Airway epithelial cell (primary cell): ENCODE measurements at places on chromosomes 5 and 9. TPM values are rescaled to one million over a fixed set of nuclear protein-coding genes. Genes with fewer than 3 reads are reported as not detected.

Gene GFI1B
- total RNA-seq = not detected in 2 replicates

Gene SLC6A18
- total RNA-seq = not detected in 2 replicates

Gene KIAA0825
- total RNA-seq = 2.0 and 2.3 TPM in 2 replicates

Gene PCDHGA6
- 0.37 and 0.63 TPM in 2 replicates for total RNA-seq

Gene RFESD
- total RNA-seq = 0.98 and 2.2 TPM in 2 replicates

Gene OGN
- total RNA-seq = not detected in 2 replicates

Gene HCN1
- total RNA-seq = not detected in 2 replicates

Gene IFNB1
- not detected in 2 replicates for total RNA-seq

Gene FOXI1
- total RNA-seq = not detected in 2 replicates

Gene MAP1B
- 2.2 and 9.7 TPM in 2 replicates for total RNA-seq

Gene HRH2
- not detected in 2 replicates for total RNA-seq

Gene F2RL2
- 0.05 TPM in 1 of 2 replicates, not detected in the other for total RNA-seq

Gene NR2F1
- 0.78 and 1.2 TPM in 2 replicates for total RNA-seq

Gene OXCT1
- total RNA-seq = 17.8 and 20.8 TPM in 2 replicates

Gene GABRA1
- not detected in 2 replicates for total RNA-seq

Gene SPATA31A3
- not detected in 2 replicates for total RNA-seq

Gene CDC20B
- not detected in 2 replicates for total RNA-seq

Gene NLN
- total RNA-seq = 19.6 and 23.0 TPM in 2 replicates

Gene DMRTA1
- 2.0 and 2.4 TPM in 2 replicates for total RNA-seq

Gene ANKDD1B
- not detected in 2 replicates for total RNA-seq

Gene ADAMTSL2
- not detected in 2 replicates for total RNA-seq

Gene DNAH5
- 0.42 and 2.2 TPM in 2 replicates for total RNA-seq

Gene OBP2B
- not detected in 2 replicates for total RNA-seq

Gene ACSL6
- not detected in 2 replicates for total RNA-seq

Gene DRD1
- total RNA-seq = not detected in 2 replicates

Gene PCA3
- total RNA-seq = not detected in 2 replicates

Gene PCDHGB2
- total RNA-seq = 0.42 TPM in 1 of 2 replicates, not detected in the other

Gene WHRN
- total RNA-seq = 0.88 and 3.1 TPM in 2 replicates

Gene TMEM8B
- 4.5 and 5.7 TPM in 2 replicates for total RNA-seq

Gene CARTPT
- total RNA-seq = not detected in 2 replicates

Gene DCP2
- total RNA-seq = 16.3 and 50.9 TPM in 2 replicates

Gene PTGES
- 39.3 and 40.9 TPM in 2 replicates for total RNA-seq

Gene SETD9
- 1.1 and 5.4 TPM in 2 replicates for total RNA-seq

Gene IL17B
- 0.63 TPM in 1 of 2 replicates, not detected in the other for total RNA-seq

Gene SLC45A2
- total RNA-seq = not detected in 2 replicates
